ENCODE measurements at places on chromosomes 4 and X.
A peak's percentile ranks its signal among the peaks of the same experiment; 100 is the strongest.

DNA sequence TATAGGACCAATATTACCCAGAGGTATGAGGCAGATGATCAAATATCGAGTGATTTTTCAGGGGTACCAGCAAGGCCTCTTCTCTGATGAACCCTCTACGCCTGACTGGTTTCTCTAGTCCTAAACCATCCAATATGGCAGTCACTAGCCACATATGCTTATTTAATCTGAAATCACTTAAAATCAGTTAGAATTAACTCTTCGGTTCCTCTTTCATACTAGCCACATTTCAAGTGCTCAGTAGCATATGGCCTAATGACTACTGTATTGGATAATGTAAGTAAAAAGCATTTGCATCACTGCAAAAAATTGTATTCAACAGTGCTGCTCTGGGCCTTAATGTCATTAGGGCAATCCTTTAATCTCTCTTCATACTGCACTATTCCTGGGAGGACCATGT is 4.4 kb upstream of the APBB2 start:
- H3K27me3 ChIP-seq = no peaks in the 10 kb centered on the region
- H3K4me1 ChIP-seq = peaks cover 6% of the 10 kb centered on the region
- DNase-seq = no peak
- H3K4me3 ChIP-seq = no peak overlapping the region

DNA sequence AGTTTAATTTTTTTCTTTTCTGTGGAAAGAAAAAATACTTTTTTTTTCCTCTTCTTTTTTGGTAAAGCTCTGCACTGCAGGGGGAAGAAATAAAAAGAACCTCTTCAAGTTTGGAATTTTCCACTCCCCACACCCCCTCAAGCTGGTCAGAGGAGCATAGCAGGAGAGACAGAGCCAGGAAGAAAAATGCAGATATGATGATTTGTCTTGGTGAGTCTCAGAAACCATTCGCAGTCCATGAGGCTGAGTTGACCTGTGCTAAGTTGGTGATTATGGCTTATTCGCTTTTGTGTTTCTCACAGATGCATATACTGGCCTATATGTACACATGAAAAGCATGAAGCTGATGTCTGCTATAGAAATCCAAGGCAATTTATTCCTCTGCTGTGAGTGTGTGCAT is 205.9 kb downstream of the LDB2 start:
- H3K27me3 ChIP-seq = no peaks in the 10 kb centered on the region
- no peak overlapping the region for H3K4me3 ChIP-seq
- H3K27ac ChIP-seq = no peak overlapping the region

GRCh38 chr4:99868126-99868596 is 26.1 kb downstream of the LAMTOR3 start:
- H3K4me3 ChIP-seq = no peak overlapping the region
- no peaks in the 10 kb centered on the region for H3K27me3 ChIP-seq
- peak; percentile 28 for DNase-seq
- no peaks in the 10 kb centered on the region for H3K4me1 ChIP-seq

- H3K4me3 ChIP-seq = no peak overlapping the region
- no peak overlapping the region for H3K27ac ChIP-seq
- no peaks in the 10 kb centered on the region for H3K27me3 ChIP-seq
- DNase-seq = no peak
- H3K36me3 ChIP-seq = no peaks in the 10 kb centered on the region
- H3K4me1 ChIP-seq = no peaks in the 10 kb centered on the region
Measured at GRCh38 chrX:88940904-88941303, 193.9 kb downstream of the CPXCR1 start.

DNA sequence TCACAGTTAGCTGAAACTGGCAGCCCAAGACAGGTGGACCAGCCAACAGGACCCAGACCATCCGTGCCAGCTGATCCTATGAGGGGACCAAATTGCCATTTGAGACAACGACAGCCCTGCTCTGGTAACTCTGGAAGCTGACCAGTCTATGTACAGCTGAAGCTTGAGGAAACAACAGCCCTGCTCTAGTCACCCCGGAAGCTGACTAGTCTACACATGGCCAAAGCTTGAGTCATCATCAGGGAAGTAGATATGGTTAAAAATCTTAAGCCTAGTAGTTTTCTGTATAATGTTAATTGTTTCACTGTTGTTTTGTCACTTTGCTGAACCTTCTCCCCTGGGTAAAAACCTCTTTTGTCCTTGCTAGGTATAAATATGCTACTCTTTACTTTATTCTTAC is 905.4 kb upstream of the NDST4 start:
- H3K4me1 ChIP-seq = no peaks in the 10 kb centered on the region
- no peak overlapping the region for H3K4me3 ChIP-seq
- DNase-seq = no peak
- H3K36me3 ChIP-seq = no peaks in the 10 kb centered on the region
- no peaks in the 10 kb centered on the region for H3K27me3 ChIP-seq

- no peaks in the 10 kb centered on the region for H3K27me3 ChIP-seq
- peak; percentile 71 for DNase-seq
- peaks cover 18% of the 10 kb centered on the region for H3K36me3 ChIP-seq
- peak within 1 kb of the TSS; percentile 92 for H3K27ac ChIP-seq
- 0 out of 2 replicates have a peak, but pooled peaks cover 4% of the 10 kb centered on the region for H3K4me1 ChIP-seq
Measured at GRCh38 chrX:56563231-56564161, at the start of gene UBQLN2. UBQLN2 (plus strand) TSS chrX:56563627; CDS start chrX:56563874, 247 bp downstream.

- H3K36me3 ChIP-seq = no peaks in the 10 kb centered on the region
- DNase-seq = no peak
- H3K4me1 ChIP-seq = no peaks in the 10 kb centered on the region
- no peak overlapping the region for H3K4me3 ChIP-seq
Measured at GRCh38 chr4:33864290-33864859, 2379.9 kb downstream of the ARAP2 start.

- H3K27ac ChIP-seq = no peak overlapping the region
- H3K4me1 ChIP-seq = peaks cover 31% of the 10 kb centered on the region
- H3K27me3 ChIP-seq = no peaks in the 10 kb centered on the region
- no peak for DNase-seq
Measured at GRCh38 chrX:134570509-134570846, 87.8 kb downstream of the PLAC1 start.

GRCh38 chr4:148094149-148094548 is 348.1 kb downstream of the NR3C2 start:
- H3K36me3 ChIP-seq = no peaks in the 10 kb centered on the region
- no peaks in the 10 kb centered on the region for H3K4me1 ChIP-seq
- no peak for DNase-seq
- no peaks in the 10 kb centered on the region for H3K27me3 ChIP-seq

DNA sequence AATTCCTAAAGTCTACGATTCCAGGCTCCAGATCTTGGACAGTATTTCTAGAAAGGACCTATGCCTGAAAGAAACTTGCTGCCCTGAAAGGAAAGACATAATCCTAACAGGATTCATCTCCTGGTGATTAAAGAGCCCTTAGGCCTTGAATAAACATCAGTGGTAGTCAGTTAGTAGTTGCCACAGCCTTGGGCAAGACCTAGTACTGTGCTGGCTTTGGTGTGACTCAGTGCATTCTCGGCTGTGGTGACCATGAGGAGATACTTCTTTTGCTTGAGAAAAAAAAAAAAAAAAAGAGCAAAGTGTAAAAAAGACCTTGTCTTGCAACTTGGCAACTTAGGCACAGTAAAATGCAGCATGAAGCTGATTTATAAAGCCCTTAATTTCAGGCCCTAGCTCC is 188.2 kb downstream of the DCAF12L2 start:
- no peaks in the 10 kb centered on the region for H3K27me3 ChIP-seq
- H3K4me1 ChIP-seq = no peaks in the 10 kb centered on the region
- DNase-seq = no peak
- H3K4me3 ChIP-seq = no peak overlapping the region
- H3K27ac ChIP-seq = no peak overlapping the region

DNA sequence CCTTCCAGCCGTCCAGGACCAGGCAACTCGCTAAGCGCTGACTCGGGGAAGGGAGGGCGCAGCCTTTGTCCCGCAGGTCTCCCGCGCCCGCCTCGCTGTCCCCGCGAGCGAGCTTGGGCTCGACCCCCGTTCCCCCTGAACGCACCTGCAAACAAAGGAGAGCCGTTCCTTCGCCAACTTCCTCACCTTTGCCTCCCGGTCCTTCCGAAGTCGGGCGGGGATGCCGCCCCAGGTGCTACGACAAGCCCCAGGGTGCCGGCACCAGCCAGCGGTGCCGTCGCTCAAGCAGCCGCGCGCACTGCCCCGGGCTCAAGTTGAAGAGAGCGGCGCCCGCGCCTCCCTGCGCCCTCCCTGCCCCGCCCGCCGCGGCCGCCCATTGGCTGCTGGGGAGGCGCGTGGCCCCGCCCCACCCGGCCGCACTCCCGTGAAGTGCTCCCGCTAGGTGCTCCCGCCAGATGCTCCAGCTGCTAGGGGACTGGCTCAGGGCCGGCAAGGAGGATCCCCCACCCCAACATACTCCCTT is 107.1 kb downstream of the NSUN7 start:
- H3K27ac ChIP-seq = no peak overlapping the region
- no peak for DNase-seq
- H3K27me3 ChIP-seq = no peaks in the 10 kb centered on the region
- H3K4me3 ChIP-seq = no peak overlapping the region
- no peaks in the 10 kb centered on the region for H3K4me1 ChIP-seq

DNA sequence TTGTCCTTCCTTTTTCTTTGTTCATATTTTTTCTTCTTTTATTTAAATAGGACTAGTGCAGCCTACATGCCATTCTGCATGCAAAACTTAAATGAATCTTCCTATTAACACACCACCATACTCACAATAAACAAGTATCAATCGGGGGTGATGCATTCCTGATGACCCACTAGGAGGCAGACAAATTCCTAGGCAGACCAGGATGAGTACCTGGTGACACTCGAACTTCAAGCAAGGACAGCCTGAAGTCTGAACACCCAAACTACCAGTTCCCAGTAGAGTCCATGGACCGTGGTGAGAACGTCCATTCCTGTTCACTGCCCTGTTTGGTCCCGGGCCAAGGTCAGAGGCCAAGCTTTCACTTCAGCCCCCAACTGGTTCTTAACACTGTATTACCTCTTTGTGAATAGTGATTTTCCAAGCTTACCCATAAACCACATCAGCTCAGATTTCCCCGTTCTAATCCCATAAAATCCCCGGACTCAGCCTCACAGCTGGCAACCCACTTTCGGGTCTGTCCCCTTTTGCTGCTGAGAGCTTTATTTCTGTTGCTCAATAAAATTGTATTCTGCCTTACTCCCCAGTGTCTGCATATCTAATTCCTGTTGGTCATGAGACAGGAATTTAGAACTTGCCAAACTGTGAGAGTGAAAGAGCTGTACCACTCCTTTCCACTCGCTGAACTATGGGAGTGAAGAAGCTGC is 1286.6 kb downstream of the FSTL5 start:
- no peak for DNase-seq
- H3K4me1 ChIP-seq = no peaks in the 10 kb centered on the region
- no peak overlapping the region for H3K27ac ChIP-seq
- H3K27me3 ChIP-seq = no peaks in the 10 kb centered on the region

GRCh38 chrX:24202465-24203031 is 53.0 kb downstream of the ZFX start:
- no peaks in the 10 kb centered on the region for H3K27me3 ChIP-seq
- H3K4me3 ChIP-seq = no peak overlapping the region
- no peak for DNase-seq

GRCh38 chr4:133151691-133152329 is 2.7 kb downstream of the PCDH10 start:
- peaks cover 26% of the 10 kb centered on the region for H3K27me3 ChIP-seq
- no peaks in the 10 kb centered on the region for H3K36me3 ChIP-seq
- no peak overlapping the region for H3K27ac ChIP-seq

DNA sequence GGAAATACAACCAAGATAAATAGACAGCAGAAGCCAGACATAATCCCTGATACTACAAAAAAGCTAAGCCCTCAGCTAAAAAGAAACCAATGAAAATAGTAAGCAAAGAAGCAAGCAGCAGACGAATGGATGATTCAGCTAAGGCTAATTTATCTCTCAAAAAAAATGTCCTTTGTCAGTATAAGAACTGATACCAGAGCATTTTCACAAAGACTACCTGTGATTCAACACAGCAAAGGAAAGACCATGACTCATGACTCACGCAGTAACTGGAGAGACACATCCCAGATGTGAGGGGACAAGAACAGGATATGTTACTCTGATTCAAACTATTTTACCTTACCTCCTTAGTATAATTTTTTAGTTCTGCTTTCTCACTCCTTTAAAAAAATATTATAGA is 22.7 kb upstream of the TMPRSS11F start:
- no peaks in the 10 kb centered on the region for H3K36me3 ChIP-seq
- H3K27ac ChIP-seq = no peak overlapping the region

DNA sequence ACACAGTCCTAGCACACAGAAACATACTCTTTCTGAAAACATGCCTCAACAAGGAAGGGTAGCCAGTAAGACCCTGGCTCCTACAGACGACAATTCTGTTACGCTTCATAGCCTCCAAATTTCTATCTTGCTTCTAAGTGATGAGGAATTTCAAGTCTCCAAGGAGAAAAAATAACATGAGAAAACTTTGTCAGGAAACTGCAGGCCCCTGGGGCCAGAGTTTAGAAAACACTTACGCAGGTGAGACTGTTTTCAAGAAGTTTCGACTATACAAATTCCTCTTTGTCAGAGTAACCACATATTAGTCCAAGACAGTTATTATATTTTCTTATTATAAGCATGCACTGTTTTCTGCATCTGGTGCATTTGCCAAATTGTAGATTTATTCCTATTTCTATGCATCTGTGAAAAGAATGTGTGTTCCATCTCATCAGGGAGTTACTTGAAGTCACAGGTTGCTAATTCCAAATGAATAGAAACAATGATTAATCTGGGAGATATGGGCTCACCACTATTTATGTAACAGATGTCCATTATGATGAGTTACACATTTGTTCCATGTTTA is 30.3 kb upstream of the HCCS start:
- H3K27ac ChIP-seq = no peak overlapping the region
- H3K4me1 ChIP-seq = no peaks in the 10 kb centered on the region
- DNase-seq = no peak
- no peak overlapping the region for H3K4me3 ChIP-seq
- no peaks in the 10 kb centered on the region for H3K27me3 ChIP-seq
- H3K36me3 ChIP-seq = no peaks in the 10 kb centered on the region

DNA sequence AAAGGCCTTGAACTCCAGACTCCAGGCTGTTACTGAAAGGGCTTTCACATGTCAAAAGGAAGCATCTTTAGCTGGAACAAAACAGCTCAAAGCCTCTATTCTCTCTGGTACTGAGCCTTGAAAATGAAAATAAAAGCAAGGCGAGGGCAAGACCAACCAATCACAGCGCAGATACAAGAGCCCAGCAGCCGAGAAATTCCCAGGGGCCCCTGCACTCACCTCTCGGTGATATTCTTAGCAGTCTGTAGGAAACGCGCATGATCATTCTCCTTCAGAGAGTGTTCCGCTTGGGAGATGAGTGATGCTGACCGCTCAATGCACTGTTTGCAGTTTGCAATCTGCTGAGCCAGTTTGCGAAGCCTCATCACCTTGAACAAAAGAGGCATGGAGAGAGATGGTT is 138.1 kb downstream of the MID1 start:
- no peak overlapping the region for H3K27ac ChIP-seq
- no peak for DNase-seq
- no peaks in the 10 kb centered on the region for H3K27me3 ChIP-seq
- peaks cover 36% of the 10 kb centered on the region for H3K4me1 ChIP-seq
- no peak overlapping the region for H3K4me3 ChIP-seq

DNA sequence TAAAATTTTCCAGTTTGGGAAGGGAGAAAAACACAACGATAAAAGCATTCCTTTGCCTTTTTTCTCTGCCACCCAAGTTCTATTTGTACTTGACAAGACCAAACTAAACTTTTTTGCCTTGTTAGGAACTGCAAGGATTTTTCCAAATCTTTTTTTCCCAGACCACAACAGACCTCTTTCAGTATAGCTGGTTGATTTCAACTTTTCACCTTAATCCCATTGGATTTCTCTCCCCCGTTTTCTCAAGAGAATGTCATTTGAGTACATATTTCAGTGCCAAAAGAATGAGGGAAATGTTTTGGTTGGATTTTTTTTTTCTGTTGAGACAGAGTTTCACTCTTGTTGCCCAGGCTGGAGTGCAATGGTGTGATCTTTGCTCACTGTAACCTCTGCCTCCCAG is 18.5 kb upstream of the SGMS2 start:
- H3K36me3 ChIP-seq = no peaks in the 10 kb centered on the region
- no peak for DNase-seq
- H3K4me1 ChIP-seq = peaks cover 9% of the 10 kb centered on the region
- H3K27me3 ChIP-seq = peaks cover 6% of the 10 kb centered on the region
- H3K4me3 ChIP-seq = no peak overlapping the region
